ENCODE measurements at places on chromosomes 13 and 19.

DNA sequence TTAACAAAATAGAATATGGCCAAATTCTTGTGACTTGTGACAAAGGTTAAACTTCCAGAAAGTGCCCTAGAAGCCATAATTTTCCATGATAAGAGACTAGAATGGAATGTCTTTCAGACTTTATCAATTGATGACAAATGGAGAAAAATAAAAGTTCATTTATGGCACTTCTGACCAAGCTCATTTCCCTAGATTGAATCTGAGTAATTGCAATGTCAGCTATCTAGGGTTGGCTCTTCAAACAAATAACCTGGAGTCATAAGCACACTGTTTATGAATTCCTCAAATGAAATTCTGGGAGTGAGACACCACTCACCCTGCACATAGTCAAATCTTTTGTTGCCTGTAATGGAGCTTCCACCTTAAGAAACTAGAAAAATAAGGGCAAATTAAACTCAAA, 11.4 kb downstream of the ARHGEF7 start:
- no peak for DNase-seq

GRCh38 chr13:29496241-29496712, 99.2 kb downstream of the SLC7A1 start:
- DNase-seq = no peak

DNA sequence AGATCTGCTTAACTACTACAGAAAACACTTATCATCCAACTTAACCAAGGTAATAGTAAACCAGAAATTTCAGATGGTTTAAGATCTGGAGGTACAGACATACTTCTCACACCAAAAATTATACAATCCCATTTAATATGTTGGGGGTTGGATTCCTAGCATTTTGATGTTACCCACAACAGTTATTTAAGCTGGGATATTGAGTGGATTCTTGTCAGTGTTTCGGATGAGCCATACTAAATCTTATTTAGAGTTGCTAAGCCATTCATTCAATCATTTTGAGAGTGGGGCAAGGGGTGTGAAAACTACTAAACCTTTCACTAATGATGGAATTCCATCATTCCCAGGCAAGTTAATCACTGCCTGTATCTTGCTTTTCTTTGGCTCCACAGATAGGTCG, 40.6 kb downstream of the KATNAL1 start:
- DNase-seq = no peak

- no peak for DNase-seq
These were observed 570.3 kb downstream of the PCDH9 start for GRCh38 chr13:66659701-66660467.

DNA sequence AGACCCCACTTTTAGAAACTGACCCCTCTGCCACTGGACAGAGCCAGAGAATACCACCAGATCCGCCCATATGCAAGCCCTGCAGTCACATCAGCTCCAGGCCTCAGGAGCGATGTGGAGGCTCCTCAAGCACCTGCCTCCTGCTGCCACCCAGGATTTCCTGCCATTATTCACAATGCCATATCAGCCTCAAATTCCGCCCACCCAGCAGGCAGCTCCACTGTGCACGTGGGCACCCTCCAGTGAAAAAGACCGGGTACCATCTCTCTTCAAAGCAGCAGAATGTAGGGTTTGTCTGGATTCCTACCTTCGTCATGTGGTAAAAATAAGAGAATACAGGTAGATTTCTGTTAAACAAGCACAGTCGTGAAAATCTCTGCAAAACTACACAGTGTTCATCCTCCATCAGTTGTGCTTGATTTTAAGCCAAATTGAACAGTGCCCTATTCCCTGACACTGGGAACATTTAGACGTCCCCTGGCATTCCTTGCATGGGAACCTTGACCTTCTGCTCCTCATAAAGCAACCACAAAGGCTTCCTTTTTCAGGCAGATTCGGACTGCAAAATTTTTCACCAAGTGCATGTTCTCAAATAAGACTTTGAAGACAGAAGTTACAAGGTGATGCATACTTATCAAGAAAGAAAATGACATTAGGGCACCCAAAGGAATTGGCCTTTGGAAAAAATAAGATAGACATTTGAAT, 56.4 kb downstream of the FAM124A start:
- DNase-seq = no peak

DNA sequence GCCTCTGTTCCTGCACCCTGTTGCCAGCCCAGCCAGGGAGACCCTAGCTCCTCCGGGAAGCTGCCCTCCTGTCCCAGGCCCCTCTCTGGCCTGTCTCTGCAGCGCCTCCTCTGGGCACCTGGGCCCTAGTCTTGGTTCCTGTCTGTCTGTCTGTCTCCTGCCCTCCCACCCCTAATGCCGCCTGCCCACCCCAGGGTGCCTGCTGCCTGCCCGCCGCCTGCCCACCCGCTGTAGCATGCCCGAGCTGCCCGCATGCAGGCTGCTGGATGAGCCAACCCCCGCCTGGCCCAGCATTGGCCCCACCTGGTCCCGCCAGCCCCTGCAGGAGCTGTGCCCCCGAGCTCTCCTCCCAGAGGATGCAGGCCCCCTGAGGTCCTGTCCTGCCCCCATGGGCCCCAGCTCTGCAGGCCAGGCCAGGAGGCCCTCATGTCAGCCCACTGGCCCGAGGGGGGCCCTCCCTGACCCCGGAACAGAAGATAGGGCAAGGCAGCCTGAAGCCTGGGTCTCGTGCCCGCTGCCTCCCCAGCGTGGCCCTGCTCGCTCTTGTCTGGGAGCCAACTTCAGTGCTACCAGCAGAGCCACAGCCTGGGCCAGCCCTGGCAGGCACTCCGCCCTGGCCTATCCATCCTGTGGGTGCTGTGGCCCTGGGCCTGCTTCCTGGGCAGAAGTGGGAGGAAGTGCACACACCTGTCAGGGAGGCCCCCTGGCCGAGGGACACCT, 5.2 kb downstream of the MAP2K7 start:
- no peak for DNase-seq

DNA sequence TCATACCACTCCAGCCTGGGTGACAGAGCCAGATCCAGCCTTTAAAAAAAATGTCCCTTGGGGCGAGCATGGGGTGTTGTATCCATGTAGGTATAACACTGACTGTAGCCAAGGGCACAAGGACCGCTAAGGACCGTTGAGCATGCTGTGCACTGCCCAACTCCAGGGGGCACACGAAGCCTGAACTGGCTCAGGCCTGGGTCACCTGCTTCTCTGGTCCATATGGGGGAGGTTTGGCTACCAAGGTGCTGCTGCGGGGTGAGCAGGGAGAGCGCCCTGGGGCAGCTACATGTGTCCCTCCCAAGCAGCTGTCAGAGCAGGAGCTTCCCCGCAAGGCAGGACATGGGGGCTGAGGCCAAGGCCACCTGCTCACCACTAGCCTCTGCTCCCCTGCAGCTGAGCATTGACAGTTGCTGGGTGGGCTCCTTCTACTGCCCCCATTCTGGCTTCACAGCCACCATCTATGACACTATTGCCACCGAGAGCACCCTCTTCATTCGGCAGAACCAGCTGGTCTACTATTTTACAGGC, 16.3 kb downstream of the CATSPERG start:
- DNase-seq = no peak

DNA sequence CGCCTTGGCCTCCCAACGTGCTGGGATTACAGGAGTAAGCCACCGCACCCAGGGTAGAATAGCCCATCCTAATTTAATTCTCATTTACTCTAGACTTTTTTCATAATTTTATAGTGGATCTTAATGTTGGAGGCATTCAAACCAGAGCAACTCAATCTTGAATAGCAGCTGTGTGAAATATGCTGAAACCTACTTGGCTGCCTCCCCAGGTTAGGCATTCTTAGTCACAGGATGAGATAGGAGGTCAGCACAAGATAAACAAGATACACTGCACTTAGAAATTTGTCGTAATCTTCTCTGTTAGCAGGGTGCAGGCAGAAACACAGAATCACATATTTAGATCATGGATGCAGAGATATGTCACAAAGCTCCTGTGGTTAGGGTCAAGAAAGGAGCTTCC, 2.7 kb upstream of the ZNF43 start:
- DNase-seq = no peak

- DNase-seq = no peak
These were observed 129.0 kb upstream of the SPRY2 start for GRCh38 chr13:80469853-80470381.
